ENCODE measurements at places on chromosomes 13 and 19.

- no peak for DNase-seq
Measured at GRCh38 chr19:48645620-48646000, 377 bp downstream of the CA11 start.

DNA sequence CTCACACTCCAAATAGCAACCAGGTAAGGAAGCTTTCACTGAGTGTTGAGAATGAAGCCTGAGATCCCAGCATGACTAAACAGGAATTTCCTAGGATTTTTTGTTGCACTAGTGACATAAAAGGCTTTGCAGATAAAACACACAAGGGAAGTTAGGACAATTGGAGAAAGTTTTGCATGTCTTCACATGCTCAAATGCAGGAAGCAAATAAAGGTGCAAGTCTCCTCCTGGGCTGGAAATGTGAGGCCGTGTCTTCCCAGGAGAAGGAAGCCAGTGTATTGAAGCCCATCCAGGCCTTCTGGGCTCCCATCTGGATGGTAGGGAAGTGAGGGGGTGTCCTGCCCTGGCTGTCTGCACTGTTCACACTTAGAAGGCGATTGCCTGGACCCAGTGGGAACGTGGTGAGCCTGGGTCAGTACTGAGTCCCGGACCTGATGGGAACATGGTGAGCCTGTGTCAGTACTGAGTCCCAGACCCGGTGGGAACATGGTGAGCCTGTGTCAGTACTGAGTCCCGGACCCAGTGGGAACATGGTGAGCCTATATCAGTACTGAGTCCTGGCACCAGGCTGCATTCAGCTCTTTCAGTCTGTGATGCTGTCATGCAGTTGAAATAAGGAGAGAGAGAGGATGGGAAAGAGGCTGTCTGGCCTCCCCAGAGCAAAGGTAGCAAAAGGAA, 38.7 kb downstream of the SIAH3 start:
- DNase-seq = no peak

- no peak for DNase-seq
Measured at GRCh38 chr13:107244241-107244640, 676.3 kb upstream of the ARGLU1 start.

DNA sequence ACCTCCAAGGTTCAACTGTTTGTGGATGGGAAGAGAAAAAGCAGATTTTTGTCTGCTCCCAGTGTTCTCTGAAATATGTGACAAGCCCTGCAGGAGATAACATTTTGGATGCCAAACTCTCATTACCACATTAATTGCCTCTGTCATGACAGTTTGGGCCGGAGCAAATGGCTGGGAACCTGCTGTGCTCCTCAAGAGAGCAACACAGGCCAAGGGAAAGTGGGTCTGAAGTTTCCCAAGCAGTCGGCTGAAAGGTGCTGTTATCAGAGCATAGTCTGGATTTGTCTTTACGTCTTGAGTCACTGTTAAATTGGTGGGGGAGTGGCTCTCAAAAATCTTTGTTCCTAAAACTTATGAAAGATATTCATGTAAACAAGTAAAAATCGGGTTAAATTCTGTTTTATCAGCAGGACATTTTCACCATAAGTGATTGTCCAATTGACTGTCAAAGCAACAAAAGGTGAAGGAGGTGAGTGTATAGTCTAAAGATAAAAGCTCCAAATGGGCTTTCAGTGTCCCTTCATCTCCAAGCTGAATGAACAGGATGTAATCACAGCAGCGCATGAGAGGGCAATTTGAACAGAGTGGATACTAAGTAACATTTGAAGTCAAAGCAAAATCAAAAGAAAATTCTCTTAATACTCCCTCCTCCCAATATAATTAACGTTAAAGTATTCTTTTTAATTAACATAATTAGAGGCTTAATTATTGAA, 844.8 kb downstream of the PCDH17 start:
- no peak for DNase-seq

GRCh38 chr19:33796164-33796875, at the start of gene KCTD15:
TSS of gene KCTD15 (plus strand) at chr19:33796870. CDS start at chr19:33800455, 3,585 bp downstream.
- no peak for DNase-seq

- DNase-seq = no peak
Measured at GRCh38 chr19:38206928-38207327, 17.1 kb downstream of the DPF1 start.

GRCh38 chr13:40509876-40510275, 156.6 kb downstream of the FOXO1 start:
- DNase-seq = no peak

- DNase-seq = no peak
Measured at GRCh38 chr13:75071395-75071794, 410.6 kb downstream of the TBC1D4 start.

DNA sequence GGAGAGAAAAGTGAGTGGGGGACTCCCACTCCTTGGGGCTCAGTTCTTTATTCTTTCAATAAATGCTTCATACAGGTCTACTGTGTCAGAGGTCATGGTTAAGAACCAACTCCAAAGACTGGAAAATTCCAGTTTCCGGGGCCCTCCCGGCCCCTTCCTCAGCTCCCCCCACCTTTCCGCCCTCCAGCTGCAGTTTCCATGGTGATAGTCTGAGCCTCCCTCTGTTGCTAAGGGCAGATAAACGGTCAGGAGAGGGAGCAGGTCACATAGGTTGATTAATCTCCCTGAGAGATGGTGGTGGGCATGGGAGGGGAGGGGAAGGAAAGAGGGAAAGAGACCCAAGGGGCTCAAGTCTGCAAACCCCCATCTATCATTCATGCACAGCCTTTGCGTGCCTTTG, 131.5 kb upstream of the USP29 start:
- DNase-seq = no peak

DNA sequence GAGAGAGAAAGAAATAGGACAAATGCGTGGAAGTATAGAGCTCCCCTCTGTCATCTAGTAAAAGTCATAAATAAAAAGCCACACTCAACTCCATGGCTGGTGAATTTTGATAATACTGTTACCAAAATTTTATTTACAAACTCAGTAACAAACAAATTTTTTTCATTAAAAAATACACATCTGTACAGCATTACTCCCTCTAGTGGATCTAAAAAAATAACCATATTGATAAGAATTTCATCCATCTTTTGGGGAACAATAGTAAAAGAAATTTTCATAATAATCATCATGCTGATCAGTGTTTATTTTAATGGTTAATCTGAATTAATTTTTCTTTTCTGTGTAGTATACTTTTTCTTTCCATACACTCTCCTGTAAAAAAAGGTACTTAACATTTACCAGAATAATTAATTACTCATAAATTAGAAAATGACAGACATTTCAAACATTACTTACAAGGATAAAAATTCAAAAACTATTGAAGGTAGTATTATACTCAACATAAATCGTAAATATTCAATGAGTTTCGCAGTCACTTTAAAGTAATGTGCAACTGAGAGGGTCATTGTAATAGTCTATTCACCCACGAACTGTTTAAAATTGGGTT, 173.5 kb upstream of the LSM14A start:
- no peak for DNase-seq

DNA sequence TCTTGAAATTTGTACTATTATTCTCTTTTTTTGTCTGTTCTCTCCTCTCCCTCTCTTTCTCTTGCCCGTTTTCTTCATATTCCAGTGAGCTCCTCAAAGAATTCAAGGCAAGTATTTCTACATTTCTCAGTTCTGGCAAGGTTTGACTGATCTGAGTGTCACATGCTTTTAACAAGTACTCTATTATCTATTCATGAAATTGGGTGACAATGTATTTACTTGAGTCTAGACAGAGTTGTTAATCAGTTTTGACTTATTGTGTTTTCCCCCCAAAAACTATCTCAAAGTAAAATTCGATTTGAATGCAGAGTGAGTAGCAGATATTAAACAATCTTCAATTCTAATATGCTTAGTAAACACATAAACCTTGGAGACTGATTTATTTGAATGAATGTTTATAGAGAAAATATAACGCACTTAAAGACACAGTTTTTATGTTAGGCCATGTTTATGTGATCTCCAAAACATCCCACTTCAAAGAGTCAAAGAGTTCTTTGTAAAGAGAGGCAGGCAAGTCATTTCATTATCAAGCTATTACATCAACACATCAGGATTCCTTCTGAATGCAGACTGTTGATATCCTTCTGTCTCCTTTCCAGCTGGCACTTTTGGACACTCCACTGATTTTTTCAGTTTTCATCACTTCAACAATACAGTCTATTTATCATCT, 166.6 kb downstream of the SLITRK6 start:
- DNase-seq = no peak

DNA sequence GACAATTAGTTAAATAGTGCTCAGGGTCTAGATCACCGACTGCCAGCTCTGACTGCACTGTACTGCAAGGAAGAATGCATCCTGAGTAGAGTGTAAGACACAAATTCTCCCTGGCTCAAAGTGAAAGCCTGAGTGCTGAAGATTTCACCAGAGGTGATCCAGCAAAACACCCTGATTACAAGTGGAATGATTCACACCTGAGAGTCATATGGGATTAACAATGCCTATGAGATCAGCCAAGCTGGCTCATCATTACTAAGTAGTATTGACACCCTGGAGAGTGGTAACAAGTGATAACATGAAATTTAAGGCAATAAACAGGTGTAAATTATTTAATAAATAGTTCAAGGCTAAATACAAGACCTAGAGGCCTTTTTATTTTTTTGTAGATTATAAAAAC, 403.8 kb upstream of the PRR20A start:
- no peak for DNase-seq

GRCh38 chr19:55459551-55459949, 1.9 kb downstream of the ISOC2 start:
- DNase-seq = no peak

DNA sequence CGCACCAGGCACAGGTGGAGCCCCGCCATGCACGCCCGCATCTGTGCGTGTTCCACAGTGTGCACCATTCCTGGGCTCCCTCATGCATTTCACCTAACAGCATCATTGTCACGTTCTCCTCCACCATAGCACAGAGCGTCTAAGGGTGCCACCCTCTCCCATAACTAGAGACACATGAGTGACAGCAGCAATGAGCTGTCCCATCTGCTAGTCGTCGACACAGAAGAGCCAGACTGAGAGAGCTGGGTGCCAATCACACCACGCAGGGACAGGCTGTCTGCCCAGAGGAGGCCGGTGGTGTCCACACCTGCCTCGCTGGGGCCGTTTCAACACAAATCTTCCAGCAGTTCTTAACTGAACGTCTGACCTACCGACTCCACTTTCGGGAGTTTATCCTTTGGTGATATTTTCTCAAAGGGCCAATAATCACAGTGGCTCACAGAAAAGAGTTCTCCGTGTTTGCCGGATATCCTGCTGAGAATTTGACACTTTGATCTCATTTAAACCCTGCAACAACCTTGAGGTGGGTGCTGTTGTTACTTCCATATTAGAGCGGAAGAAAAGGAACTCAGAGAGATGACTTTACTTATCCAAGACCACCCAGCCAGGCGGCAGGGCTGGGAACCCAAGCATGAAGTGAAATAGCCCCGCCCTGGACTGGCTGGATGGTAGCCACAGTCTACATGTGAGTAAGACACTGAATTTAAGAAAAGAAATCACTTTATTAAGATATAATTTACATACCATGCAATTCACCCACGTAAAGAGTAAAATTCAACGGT, 16.2 kb downstream of the CLEC11A start:
- DNase-seq = no peak

DNA sequence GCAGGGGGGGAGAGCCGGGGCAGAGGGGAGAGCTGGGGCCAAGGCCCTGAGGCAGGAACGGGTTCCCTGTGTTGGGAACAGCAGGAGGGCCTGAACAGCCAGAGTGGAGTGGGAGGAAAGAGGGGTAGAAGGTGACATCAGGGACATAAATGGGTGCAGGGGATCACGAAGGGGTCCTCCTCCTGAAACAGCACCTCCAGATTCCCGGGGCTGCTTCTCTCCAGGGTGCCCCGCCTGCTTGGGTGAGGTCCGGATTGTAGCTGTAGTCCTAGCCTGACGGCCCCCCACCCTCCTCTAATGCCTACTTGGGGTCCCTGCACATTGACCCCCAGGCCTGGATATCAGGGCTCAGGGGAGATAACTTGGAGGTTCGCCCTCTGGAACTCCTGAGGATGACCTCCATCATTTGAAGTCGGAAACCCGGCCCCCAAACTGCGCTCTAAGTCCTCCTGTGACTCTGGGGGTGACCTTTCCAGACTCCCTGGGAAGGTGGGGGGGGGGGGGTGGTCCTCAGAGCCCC, 473 bp upstream of the SCN1B start:
- DNase-seq = no peak

- no peak for DNase-seq
Measured at GRCh38 chr13:44072536-44072935, 192.8 kb downstream of the LACC1 start.

All from amniotic stem cell (primary cell).